ENCODE measurements at places on chromosomes 5 and 9.

- no peak for DNase-seq
Observed at GRCh38 chr9:7245976-7246580, 488.3 kb downstream of the KDM4C start.

DNA sequence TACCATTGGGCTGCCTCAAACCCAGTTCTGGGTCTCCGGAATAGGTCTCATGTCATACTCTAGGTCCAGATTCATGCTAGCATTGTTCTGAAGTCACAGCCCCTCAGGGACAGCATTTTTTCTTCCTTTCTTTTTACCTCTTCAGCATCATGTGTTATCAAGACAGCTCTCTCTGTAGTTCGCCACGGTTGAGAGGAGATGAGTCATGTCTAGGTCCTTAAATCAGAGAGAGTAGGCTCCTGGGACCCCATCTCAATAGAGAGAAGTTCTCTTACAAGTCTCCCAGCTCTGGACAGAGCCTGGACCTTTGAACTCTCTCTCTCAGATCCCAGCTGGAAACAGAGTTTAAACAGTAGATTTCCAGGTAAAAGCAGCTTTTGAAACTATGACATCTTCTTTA, 332.4 kb upstream of the CD180 start:
- no peak for DNase-seq

DNA sequence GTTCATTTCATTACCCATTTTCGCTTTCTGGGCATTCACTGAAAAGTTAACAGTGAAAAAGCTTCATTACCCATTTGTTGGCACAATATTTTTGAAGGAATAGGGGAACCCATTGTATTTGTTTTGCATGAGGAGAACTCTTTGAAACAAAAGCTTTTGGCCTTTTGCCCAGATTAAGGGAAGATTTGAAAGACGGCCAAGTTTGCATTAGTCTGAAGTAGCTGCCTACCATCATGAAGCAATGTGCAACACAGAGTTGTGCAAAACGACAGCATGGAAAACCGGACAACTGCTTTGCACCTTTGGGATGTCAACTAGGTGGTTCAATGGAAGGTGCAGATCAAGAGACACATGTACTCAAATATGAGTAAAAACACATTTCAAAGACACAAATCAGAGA, 84.9 kb downstream of the TRPM3 start:
- peak; percentile 43 for DNase-seq

GRCh38 chr9:93958819-93959682, 3.9 kb upstream of the BARX1 start:
- DNase-seq = peak; percentile 64
